Endothelial cell of umbilical vein (primary cell): ENCODE measurements at places on chromosomes 11 and 22. TPM values are rescaled to one million over a fixed set of nuclear protein-coding genes. Genes with fewer than 3 reads are reported as not detected.

The BRD1 gene
- 38.8 and 41.1 TPM in 2 replicates for total RNA-seq

The TRIM29 gene
- total RNA-seq, result not detected in 2 replicates

The C22orf15 gene
- total RNA-seq, result not detected in 2 replicates

The UPB1 gene
- 0.30 and 0.80 TPM in 2 replicates for total RNA-seq

The TRIM51 gene
- total RNA-seq, result not detected in 2 replicates

The SPINDOC gene
- total RNA-seq, result 51.5 and 54.5 TPM in 2 replicates

The IRAG1 gene
- 0.35 and 0.38 TPM in 2 replicates for total RNA-seq

The TPBGL gene
- not detected in 2 replicates for total RNA-seq

The CARD16 gene
- total RNA-seq, result 68.7 and 76.6 TPM in 2 replicates

The CASP1 gene
- total RNA-seq, result 6.2 and 12.4 TPM in 2 replicates

The ART1 gene
- not detected in 2 replicates for total RNA-seq

The LDHA gene
- 477 and 537 TPM in 2 replicates for total RNA-seq

The NRXN2 gene
- not detected in 2 replicates for total RNA-seq

The PPP2R5B gene
- total RNA-seq, result 17.8 and 21.5 TPM in 2 replicates

The MIAT gene
- total RNA-seq, result 0.53 and 0.80 TPM in 2 replicates

The WNT7B gene
- total RNA-seq, result not detected in 2 replicates

The ZC3H12C gene
- 14.5 and 14.7 TPM in 2 replicates for total RNA-seq

The SAA2 gene
- not detected in 2 replicates for total RNA-seq

The CCDC87 gene
- 0.22 and 0.28 TPM in 2 replicates for total RNA-seq

The SAA1 gene
- total RNA-seq, result not detected in 2 replicates

The ARHGAP20 gene
- 1.1 and 1.4 TPM in 2 replicates for total RNA-seq

The AGBL2 gene
- total RNA-seq, result 0.86 TPM in 1 of 2 replicates, not detected in the other

The MAPK11 gene
- 26.3 and 29.4 TPM in 2 replicates for total RNA-seq

The LRRC55 gene
- total RNA-seq, result not detected in 2 replicates

The SLC1A2 gene
- not detected in 2 replicates for total RNA-seq

The UBQLN3 gene
- not detected in 2 replicates for total RNA-seq

The NXPE4 gene
- total RNA-seq, result not detected in 2 replicates

The KREMEN1 gene
- total RNA-seq, result 0.99 and 1.1 TPM in 2 replicates
